ENCODE measurements at places on chromosomes 2 and 18. TPM values are rescaled to one million over a fixed set of nuclear protein-coding genes. Genes with fewer than 3 reads are reported as not detected.

GRCh38 chr2:67694445-67694844 is 297.3 kb downstream of the ETAA1 start:
- DNase-seq, result no peak

DNA sequence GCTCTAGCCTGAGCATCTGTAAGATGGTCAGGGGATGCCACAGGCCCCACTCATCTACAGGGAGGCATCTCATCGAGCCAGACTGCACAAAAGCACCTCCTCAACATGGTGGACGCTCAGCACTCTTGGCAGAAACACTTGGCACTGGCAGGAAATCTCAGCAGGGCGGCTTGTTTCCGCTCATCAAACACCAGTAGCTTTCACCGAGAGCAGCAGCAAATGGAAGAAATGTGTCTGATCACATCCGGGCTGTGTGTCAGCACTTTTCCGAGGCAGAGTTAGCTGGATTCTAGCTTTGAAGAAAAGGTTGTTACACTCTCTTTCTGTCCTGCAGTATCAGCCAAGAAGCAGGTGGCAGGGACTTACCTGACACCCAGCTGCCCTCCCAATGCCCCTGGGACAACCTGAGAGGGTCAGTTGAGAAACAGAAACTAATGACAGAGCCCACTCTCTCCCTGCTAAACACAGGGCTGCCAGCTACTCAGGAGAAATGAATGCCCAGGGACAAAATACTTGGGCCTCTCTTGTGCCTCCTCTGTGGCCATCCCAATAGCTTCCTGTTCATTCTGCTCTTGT is 68.9 kb upstream of the FZD7 start:
- no peak for DNase-seq

GRCh38 chr2:105886029-105886454 is 141.3 kb downstream of the NCK2 start:
- no peak for DNase-seq

DNA sequence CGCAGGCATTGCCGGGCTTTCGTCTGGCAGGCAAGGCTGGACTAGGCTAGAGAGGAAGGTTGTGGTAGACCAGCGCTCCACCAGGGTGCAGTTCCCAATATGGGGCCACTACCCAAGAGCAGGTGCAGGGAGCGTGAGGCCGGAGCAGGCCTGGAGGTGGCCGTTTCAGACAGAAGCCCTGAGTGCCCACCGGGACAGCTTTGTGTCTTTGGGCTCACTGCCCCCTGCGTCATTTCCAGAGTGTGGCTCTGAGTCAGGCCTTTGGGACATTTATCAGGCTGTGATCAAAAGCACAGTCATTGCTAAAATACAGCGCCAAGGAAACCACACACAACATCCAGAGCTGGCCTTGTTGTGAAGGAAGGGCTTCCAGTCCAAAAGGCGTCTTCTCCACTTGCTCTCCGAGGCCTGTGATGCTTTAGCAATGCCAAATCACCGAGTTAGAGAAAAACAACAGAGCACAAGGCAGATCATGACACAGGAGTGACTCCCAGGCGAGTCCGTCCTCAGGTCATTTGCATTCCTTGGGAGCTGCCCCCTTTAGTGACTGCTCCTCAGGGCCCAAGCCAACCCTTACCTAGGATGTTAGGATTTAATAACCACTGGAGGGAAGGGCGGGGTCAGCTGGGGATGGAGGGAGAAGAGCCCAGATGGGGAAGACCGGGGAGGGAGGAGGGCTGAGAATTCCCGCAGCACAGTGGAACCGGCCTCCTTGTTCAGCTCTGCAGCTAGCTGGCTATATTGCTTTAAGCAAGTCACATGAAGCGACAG is 42.3 kb downstream of the RFX8 start:
- no peak for DNase-seq

DNA sequence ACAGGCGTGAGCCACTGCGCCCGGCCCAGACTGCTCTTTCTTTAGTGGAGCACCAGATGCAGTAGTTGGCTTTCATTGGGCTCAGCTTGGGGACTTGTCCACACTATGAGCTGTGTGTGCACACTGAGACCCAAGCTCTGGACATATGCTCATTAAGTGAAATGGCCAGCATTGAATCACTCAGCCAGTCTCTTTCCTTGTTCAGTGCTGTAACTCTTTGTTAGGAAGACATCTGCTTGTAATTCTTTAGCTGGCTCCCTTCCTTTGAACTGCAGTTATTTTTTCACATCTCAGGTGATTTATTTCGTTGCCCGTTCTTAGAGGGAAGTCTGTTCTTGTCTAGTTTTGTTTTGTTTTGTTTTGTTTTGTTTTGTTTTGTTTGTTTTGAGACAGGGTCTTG is 70.5 kb downstream of the CAB39 start:
- no peak for DNase-seq

DNA sequence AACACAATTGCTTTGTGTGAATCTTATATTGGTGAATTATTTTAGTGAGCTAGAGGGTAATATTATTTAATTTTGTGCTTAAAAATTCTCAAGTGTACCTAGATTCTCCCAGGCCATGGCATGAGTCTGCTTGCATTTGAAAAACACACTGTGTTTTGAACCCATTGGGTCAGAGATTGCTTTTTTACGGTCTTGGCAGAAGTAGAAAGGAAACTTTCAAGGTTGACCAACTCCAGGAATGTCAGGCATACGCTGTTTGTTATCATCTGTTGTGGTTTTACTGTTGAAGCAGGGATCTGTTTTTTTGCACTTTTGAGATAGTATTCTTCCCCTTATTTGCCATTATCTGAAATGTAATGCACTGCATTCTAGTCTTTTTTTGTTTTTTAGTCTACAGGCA is 377.4 kb downstream of the RPRM start:
- DNase-seq, result no peak

GRCh38 chr2:20197192-20197591 is 27.7 kb downstream of the SDC1 start:
- DNase-seq, result no peak

- no peak for DNase-seq
Measured at GRCh38 chr2:154452906-154453493, 245.5 kb upstream of the KCNJ3 start.

DNA sequence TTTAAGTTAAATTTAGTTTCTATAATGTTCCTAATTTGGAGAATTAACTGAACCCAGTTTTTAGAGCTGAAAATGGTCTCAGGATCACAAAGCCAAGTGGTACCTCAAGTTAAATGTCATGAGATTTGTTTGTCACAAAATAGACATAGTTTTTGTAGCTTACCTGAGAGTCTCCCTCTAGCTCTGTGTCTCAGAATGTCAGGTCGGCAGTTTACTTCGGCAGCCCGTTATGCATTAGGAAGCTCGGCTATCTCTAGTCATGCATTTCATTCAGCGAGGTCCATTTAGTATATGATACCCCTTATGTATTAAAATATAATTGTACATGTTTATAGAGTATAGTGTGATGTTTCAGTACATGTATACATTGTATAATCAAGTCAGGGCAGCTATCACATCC is 155.6 kb downstream of the EML6 start:
- no peak for DNase-seq

DNA sequence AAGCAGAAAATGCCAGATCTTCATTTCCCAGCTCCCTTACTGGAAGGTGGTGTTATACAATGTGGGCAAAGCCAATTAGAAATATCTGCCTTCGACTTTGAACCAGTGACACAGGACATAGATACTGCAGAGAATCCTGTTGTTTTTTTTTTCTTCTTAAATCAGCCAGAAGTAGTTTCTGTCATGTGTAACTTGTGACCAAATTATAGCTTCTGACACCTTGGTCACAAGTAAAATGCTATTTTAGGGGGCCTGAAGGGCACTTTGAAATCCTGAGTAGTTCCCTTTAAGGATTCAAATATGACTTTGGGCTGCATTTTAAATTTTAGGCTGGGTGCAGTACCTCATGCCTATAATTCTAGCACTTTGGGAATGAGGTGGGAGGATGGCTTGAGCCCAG is 89.0 kb upstream of the TLK1 start:
- DNase-seq, result no peak

GRCh38 chr2:65765376-65765775 is 333.0 kb upstream of the SPRED2 start:
- no peak for DNase-seq

DNA sequence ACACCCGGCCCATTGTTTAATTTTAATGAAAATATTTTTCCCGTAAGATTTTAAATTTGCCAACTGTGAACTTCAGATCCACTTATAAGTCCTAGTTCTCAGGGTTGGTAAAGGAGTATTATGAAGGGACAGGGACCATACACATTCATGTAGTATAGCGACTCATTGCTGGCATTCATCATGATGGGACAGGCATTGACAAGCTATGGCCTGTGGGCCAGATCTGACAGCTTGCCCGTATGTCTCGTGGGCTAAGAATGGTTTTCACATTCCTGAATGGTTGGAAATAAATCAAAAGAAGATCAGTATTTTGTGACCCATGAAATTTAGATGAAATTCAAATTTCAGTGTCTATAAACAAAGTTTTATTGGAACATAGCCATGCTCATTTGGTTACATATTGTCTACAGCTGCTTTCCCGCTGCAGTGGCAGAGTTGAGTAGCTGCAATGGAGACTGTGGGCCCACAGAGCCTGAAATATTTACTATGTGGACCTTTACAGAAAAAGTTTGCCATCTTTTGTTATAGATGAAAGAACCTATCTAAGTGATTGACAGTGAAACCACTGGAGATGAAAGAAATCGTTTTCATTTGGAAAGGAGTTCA is 4.1 kb downstream of the RAPGEF4 start:
- no peak for DNase-seq

GRCh38 chr2:196125596-196125995 is 45.8 kb downstream of the STK17B start:
- DNase-seq, result no peak

- DNase-seq, result no peak
Measured at GRCh38 chr18:50594942-50595341, 35.1 kb downstream of the MAPK4 start.

Gene DQX1
- total RNA-seq, result 116 TPM

Gene MRO
- 6.7 TPM for total RNA-seq

Gene ALK
- total RNA-seq, result 1.3 TPM

Gene CFAP221
- total RNA-seq, result 6.6 TPM

Gene ABCG5
- total RNA-seq, result 7.1 TPM

Gene PLCL1
- 1.9 TPM for total RNA-seq

Gene CYP27C1
- 0.13 TPM for total RNA-seq

Gene FOXI3
- total RNA-seq, result not detected
